ENCODE measurements at places on chromosomes 1 and 21.
A peak's percentile ranks its signal among the peaks of the same experiment; 100 is the strongest.

- DNase-seq = no peak
Observed at GRCh38 chr1:231982871-231983587, 356.4 kb downstream of the DISC1 start.

DNA sequence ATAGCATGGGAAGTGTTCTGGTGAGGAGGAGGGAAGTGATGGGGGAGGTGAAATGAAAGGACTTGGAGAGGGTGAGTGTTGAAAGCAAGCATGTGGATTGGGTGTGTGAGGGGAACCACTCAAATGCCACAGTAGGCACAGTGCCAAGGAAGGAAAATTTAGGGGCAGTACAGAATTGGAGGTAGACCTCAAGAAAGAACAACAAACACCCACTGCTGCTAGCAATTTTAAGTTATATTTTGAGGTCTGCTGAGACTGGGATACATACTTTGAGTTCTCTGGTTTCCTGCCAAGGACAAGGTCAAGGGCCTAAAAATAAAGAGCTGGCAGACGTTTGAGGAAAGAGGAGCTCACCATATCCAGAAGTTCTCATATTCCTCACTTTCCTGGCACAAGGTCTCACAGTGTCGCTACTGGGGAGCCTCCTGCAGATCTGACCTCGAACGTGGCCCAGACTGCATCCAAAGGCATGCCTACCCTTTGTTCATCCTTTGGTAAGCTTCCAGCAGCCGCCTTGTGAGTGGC lies 104.0 kb downstream of the BRINP2 start:
- peak; percentile 67 for DNase-seq

DNA sequence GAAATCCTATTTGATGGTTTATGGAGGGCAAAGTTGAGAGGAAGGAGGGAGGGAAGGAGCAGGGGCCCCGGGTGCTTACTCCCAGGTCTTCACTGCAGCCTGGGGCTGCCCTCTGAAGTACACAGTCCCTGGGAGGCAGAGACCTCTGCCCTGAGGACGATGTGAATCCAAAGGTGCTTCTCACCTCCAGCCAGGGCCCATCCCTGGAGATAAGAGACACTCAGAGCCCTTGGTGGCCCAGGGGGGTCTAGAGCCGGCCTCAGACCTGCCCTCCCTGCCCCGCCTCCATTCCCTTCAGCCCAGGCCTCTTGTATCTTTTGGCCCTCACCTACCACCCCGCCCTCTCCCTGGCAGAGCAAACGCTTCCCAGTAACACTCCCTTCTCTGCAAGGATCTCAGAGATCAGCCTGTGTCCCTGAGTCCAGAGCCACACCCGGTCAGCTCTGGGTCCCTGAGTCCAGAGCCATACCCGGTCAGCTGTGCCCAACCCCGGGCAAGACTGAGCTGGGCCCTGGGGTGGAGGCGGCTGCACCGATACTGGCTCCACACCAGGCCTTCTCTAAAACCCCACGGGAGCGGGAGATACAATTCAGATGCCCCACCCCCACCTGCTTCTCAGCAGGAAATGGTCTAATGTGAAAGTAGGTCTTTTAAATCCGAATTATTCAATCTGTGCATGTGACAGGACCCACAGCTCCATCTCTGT lies 3.6 kb upstream of the GNB1 start:
- DNase-seq = no peak

DNA sequence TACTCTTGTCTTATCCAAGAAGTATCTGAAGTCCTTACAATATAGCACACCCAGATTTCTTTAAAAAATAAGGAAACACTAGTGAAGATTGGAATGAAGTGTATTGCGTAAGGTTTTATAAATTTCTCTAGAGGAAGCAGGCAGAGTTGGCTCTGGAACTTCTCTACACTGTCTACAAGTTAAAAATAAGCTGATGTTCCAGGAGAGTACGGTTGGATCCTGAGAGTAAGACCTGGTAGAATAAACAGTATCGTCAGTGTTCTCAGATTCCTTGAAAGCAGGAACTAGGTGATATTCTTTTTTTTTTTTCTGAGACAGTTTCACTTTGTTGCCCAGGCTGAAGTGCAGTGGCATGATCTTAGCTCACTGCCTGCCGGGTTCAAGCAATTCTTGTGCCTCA lies 107.9 kb downstream of the USP25 start:
- no peak for DNase-seq

DNA sequence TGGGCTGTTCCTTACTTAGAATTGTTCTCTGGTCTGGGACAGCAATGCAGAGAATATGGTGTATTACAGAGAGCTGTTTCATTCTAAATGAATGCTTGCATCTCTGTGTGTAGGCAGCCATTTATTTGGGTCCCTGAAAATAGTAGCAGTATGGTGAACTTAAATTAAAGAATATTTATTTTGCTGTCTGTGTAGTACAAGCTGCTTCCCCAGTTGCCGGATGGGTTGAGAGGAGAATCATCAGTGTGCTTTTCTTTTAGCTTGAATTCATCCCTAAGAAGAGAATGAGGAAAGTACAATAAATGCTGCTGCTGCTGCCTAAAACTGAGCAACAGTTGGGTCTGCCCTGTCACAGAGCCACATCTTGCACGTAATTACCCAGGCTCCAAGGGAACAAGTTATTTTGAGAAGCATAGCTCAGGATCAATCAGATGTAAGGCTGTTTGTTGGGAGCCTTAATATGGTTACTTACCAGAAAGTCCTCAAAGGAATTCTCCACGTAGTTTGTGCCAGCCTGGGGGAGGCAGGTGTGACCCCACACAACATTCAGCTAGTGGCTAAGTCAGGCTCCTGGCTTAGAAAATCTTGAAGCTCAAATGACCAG lies 16.6 kb downstream of the ACTN2 start:
- no peak for DNase-seq

DNA sequence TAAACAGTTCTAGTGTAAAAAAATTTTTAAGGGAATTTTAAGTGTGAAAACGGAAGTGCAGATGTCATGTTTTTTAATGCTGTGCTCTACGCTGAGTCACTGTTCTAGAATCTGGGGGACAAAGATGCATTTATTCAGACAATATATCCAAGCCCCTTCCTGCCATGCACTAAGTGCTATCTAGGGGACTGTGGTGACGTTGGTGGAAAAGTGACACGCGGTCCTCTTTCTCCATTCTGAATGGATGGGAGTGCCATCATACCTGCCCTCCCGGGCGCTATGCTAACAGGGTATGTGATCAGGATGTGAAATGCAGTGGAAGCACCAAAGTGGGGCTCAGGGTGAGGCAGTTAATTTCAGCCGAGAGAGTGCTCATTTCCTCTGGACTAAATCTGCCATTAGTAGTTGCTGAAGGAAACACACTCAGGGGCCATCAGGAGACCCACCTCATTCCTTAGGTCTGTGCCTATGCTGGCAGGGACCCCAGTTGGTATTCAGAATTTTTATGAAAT lies 6.6 kb downstream of the C1orf226 start:
- DNase-seq = no peak

GRCh38 chr21:21860888-21861287 lies 862.7 kb downstream of the NCAM2 start:
- no peak for DNase-seq

DNA sequence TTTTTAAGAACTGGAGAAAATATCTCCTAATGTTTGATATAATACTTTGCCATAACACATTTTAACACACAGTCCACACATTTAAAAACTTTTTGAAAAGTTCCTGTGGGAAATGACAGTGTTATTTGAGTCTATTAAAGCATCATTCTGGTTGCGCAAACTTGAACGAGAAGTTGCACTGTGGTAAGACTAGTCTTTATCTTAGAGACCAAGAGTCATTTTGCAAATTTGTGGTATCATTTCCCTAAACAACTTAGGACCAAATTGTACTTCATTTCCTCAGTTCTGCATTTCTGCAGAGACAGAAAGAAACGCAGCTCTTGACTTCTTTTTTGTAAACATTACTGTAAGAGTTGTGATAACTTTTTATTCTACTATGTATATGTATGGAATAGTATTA lies at the start of gene RGS18:
TSS of gene RGS18 (plus strand) at position 282 of the 400 bp plus-strand sequence. CDS start 176 bp downstream, outside the sequence.
- DNase-seq = no peak

- DNase-seq = no peak
Observed at GRCh38 chr1:155970531-155971167, 7.7 kb downstream of the ARHGEF2 start.

DNA sequence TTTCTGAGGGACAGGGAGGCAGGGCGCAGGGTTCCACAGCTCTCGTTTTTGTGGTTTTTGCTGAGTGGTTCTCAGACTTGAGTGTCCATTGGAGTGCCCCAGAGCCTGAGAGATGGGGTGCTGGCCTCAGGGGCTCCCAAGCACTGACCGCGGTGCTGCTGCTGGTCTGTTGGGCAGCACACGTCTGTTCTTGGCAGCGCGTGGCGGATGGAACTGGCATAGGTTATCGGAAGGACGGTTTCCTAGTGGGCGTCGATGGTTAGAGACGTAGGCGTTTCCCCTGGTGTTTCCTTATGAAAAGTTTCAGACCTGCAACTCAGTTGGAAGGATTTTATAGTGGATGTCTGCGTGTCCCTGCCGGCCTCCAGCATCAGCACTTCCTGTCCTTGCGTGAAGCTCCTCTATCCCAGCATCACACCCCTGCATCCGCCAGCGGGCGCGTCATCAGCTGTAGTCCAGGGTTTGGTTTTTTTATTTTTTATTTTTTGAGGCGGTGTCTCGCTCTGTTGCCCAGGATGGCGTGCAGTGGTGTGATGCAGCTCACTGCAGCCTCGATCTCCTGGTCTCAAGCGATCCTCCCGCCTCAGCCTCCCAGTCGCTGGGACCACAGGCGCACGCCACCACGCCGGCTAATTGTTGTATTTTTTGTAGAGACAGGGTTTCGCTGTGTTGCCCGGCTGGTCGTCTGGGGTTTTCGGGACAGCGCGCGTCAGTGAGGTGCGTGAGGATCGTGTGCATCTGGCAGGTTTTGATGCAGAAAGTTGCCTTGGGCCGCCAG lies 11.8 kb downstream of the RRP1 start:
- no peak for DNase-seq

DNA sequence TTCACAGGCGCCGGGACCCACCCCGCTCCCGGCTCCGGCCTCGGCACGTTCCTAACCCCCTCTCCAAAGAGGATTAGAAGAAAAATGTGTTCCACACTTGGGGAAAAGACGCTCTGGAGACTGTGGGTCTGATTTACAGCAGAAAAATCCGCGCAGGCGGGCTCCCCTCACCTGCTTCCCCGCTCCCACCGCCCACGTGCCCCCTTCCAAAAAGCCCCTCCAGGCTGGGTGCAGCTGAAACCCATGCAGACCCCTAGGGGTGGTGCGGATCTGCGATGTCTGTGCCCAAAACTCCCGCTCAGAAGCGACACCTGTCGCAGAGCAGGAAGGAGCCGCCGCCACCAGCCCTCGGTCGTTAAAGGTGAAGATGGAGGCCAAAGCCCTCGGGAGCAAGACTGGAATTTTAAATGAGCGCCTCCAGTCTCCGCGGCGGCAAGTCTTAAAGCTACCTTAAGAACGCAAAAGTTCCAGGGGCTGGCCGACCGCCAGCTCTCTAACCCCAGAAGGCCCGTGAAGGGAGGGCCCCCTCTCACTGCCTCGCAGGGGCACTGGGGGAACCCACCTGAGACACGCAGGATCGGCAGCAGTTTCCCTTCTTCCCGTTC lies 688 bp upstream of the CHD5 start:
- no peak for DNase-seq

- no peak for DNase-seq
Observed at GRCh38 chr1:51756290-51756689, 122.2 kb downstream of the NRDC start.

- no peak for DNase-seq
Observed at GRCh38 chr1:22935433-22935832, 37.2 kb downstream of the LACTBL1 start.

GRCh38 chr1:87787551-87787950 lies 458.9 kb downstream of the LMO4 start:
- DNase-seq = no peak

GRCh38 chr1:92503926-92504285 lies 17.2 kb upstream of the GFI1 start:
- no peak for DNase-seq

GRCh38 chr1:180310095-180310494 lies 80.0 kb downstream of the LHX4 start:
- no peak for DNase-seq

GRCh38 chr21:36846631-36847030 lies 119.8 kb downstream of the HLCS start:
- DNase-seq = no peak
